ENCODE measurements at places on chromosomes 6 and 20.

- no peak for DNase-seq
These were observed 43.9 kb downstream of the TRPC4AP start for GRCh38 chr20:35048739-35049138.

DNA sequence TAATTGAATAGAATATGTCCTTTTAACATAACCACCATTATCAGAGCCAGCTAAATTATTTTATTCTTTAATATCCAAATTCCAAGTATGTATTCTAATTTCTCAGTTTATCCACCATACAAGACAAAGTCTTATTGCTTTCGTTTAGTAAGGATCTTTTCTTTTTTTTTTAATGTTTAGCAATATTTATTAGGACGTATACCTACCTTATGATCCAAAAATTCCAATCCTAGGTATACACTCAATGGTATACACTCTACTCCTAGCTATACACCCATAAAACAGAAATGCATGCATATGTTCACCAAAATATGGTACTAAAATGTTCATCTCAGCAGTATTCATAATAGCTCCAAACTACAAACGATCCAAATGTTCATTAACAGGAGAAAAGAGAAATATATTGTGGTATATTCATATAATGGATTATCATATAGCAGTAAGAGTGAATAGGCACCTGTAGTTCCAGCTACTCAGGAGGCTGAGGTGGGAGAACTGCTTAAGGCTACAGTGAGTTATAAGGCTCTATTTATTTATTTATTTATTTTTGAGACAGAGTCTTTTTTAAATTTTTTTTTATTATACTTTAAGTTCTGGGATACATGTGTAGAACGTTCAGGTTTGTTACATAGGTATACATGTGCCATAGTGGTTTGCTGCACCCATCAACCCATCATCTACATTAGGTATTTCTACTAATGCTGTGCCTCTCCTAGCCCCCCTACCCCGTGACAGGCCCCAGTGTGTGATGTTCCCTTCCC lies 17.3 kb downstream of the TNFAIP3 start:
- DNase-seq = no peak

DNA sequence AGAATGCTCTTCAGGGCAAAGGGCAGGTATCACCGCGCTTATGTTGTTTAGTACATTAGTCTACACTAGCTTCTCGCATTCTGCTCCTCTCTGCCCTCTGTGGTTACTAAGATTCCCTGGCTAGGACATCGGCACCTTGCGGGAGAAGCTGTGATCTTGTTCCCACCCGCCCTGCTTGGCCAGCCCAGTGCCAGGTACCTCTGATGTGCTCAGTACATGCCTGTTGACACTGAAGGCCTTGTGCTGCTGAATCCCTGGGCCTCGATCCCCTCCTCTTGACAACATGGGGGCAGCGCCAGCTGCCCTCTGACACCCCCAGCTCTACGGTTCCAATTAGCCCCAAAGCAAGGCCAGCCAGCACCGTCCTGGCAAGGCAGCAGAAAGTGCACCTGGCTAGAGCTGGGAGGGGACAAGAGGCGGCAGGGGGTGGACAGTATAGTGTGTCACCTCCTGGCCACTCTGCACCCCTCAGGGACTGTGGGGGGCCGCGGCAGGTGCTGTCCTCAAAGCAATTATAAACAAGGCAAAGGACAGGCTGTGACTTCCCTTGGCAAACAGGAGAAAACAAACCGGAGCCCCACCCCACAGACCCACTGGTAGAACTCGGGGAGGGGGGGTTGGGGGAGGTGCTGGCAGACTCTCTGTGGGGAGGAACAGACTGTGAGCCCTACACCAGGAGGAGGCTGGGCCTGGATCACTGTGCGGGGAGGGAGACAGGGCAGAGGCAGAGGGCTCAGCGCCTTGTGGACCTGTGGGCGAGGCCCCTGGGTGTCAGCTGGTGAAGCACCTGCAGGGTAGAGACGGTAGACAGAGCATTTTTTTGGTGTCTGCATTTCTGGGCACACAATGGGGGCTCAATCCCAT lies 7.1 kb downstream of the TFEB start:
- DNase-seq = no peak

DNA sequence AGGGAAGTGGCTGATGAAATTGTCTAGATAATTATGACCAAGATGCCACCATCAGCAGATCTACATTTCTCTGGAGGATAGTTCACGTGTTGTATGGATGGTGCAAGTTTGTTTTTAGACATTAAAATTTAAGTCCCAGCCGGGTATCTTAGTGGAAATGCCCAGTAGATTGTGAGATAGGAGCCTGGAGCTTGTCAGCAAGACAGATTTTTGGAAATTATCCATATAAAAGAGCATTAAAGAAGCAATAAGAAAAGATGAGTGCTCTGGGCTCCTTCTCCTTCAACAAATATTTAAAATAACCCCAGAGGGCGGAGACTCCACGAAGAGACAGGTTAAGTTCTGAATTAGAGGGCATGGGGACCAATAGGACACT lies 47.6 kb upstream of the SMLR1 start:
- no peak for DNase-seq

- DNase-seq = no peak
These were observed 3.4 kb downstream of the ADA start for GRCh38 chr20:44648068-44648467.

- no peak for DNase-seq
These were observed 294.6 kb upstream of the POU3F2 start for GRCh38 chr6:98539741-98540140.

Measured in NCI-H2107 (cell line).